Heart left ventricle (tissue), 16 donors: ENCODE measurements at places on chromosomes 1 and 21. TPM values are rescaled to one million over a fixed set of nuclear protein-coding genes. Genes with fewer than 3 reads are reported as not detected.

- H3K4me1 ChIP-seq = peaks cover 77% of the 10 kb centered on the region
- peak overlapping the region; percentile 56 for H3K4me3 ChIP-seq
- no peak for DNase-seq
Measured at GRCh38 chr1:161198194-161198896, 509 bp downstream of the ADAMTS4 start.

DNA sequence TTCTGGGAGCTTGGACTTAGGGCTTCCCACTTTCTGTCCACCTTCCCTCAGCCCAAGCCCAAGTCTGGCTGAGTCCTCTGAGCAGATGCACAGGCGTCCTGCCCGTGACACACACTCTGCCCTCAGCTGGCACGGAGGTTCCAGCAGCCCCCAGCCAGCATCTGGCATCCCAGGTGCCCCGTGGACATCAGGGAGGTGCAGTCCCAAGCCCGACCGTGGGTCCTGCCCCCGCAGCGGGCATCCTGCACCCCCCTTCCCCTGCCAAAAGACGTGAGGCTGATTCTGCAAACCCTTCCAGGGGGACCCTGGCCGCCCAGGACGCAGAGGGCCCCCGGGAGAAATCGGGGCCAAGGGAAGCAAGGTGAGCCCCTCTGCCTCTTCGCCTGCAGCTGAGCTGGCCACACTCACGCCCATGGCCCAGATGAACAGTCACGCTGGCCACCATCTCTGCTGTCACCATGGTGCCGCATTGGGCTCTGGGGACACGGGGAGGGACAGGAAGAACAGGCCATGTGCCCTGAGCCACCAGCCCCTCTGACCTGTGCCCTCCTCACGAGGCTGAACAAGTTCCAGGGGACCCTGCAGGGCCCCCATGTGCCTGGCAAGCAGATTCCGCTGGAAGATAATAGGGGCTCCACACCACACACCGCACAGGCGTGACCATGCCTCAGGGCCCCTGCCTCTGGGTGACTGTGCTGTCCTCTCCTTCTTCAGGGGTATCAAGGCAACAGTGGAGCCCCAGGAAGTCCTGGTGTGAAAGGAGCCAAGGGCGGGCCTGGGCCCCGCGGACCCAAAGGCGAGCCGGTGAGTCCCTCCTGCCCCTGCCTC lies 20.6 kb downstream of the COL6A2 start:
- no peaks in the 10 kb centered on the region for H3K4me1 ChIP-seq
- H3K36me3 ChIP-seq = peaks cover 66% of the 10 kb centered on the region
- no peak overlapping the region for H3K27ac ChIP-seq
- peak; percentile 31 for DNase-seq
- H3K4me3 ChIP-seq = no peak overlapping the region

- peak overlapping the region; percentile 96 for H3K27ac ChIP-seq
- H3K4me1 ChIP-seq = peaks cover 49% of the 10 kb centered on the region
- peak overlapping the region; percentile 81 for H3K4me3 ChIP-seq
- H3K27me3 ChIP-seq = no peaks in the 10 kb centered on the region
Measured at GRCh38 chr1:154407198-154408091, 2.3 kb downstream of the IL6R start.

DNA sequence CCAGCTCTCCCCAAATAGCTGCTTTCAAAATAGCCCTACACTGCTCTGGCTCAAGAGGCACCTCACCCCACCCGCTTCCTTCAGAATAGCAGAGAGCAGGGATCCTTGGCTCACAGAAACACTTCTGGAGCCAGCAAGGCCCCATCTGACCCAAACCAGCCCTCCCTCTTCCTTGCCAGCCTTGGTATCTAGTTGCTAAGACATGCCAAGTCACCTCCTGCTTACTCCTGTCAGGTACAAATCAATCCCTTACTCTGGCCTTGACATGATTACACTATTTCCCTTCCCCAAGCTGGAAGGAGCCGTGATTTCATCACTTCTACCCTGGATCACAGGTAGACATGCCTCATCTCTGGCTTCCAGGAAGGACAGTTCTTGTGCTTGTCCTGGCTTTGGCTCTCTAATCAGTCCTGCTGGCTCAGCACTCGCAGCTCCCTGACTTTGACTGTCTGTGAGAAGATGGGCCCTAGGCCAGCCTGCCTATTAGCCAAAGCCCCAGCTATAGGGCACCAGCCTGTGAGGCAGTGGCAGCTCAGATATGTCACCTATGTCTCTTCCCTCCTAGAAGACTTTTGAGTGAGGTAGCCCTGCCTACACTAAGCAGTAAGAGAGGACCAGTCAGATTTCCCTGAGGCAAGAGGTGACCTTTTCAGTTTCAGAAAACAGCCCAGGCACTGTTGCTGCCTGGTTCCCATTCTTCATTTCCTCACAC lies 8.9 kb upstream of the MUTYH start:
- peaks cover 21% of the 10 kb centered on the region for H3K36me3 ChIP-seq
- no peaks in the 10 kb centered on the region for H3K27me3 ChIP-seq
- peak overlapping the region; percentile 76 for H3K27ac ChIP-seq

DNA sequence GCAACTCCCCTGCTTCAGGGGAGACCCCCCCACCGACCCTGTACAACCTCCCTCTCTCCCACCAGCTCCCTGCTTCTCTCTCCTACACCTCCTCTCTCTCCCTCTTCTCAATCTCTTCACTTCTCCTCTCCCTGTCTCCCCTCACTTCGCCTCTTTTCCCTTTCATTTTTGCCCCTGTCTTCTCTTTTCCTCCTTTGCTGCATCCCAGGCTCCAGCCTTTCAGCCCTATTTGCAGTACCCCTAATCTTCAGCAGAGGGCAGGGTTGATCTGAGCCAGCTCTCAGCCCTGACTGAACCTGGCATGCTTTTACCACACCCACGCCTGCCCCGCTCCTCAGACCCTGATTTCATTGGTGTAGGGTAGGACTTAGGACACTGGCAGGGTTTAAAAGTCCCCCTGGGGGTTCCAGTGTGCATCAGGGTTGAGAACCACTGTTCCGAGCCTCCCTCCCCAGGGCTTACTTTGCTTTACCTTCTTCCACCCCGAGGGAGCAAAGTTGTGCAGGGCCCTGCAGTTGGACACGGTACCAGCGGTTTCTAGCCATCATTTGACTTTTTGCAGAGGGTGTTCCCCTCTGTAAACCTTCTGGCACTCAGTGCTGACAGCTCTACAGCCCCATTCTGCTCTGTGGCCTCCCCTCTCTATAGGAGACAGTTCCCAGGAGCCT lies 67.3 kb upstream of the CNTN2 start:
- H3K36me3 ChIP-seq = no peaks in the 10 kb centered on the region
- H3K4me1 ChIP-seq = no peaks in the 10 kb centered on the region
- H3K27ac ChIP-seq = no peak overlapping the region

- H3K27me3 ChIP-seq = no peaks in the 10 kb centered on the region
- H3K4me3 ChIP-seq = no peak overlapping the region
- H3K36me3 ChIP-seq = no peaks in the 10 kb centered on the region
- no peaks in the 10 kb centered on the region for H3K4me1 ChIP-seq
- H3K27ac ChIP-seq = no peak overlapping the region
Measured at GRCh38 chr1:204036882-204037655, 35.8 kb upstream of the SOX13 start.

DNA sequence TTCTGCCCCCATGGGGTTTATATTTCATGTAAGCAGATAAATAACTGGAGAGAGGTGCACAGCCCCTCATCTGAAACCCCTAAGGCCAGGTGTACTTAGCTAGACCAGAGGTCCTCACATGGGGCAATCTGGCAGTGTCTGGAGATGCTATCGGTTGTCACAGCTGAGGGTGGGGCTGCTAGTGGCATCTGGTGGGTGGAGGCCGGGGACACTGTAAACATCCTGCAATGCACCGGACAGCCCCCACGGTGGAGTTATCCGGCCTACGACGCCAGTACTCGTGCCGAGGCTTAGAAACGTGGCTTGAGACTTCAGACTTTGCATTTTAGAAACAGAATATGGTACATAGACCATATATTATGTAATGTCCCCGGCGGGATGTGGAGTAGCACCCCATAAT lies 186.5 kb upstream of the VAMP3 start:
- DNase-seq = no peak
- peaks cover 9% of the 10 kb centered on the region for H3K27me3 ChIP-seq
- H3K4me3 ChIP-seq = no peak overlapping the region
- H3K27ac ChIP-seq = no peak overlapping the region

DNA sequence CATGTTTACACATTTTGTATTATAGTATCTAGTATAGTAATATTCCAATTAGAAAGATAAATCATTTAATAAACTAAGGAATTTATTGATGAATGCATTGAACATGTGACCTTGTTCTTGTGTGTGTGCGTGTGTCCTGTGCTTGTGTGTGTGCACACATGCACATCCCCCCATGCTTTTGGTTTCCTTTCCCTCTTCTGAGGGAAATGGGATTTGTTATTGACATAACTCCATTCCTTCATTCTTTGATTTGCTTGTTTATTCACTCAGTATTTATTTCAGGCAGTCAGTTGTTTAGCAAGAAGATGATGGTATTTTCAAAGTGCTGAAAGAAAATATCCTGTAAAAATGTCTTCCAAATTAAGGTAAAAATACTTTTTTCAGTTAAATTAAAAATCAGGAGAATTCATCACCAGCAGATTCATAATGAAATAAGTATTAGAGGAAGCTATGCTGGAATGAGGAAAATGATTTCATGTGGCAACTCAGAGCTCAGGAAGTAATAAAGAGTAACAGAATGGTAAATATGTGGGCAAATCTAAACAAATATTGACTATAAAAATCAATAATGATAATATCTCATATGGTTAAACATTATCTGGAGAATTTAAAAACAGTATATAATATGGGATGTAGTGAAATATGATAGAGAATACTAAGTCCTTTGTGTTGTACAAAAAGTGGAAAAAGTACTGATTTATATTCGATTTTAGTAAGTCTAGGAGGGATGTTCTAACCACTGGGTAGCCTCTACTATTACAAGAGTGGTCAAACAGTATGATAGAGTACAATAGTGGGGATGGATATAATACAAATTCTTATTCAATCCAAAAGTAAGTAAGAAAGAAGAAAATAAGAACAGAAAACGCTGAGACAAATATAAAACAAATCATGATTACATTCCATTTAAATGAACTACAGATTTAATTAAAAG lies 35.2 kb upstream of the SIPA1L2 start:
- no peak overlapping the region for H3K4me3 ChIP-seq
- DNase-seq = no peak
- no peak overlapping the region for H3K27ac ChIP-seq
- no peaks in the 10 kb centered on the region for H3K27me3 ChIP-seq
- no peaks in the 10 kb centered on the region for H3K4me1 ChIP-seq

GRCh38 chr1:212188599-212189351 lies 96.4 kb upstream of the PPP2R5A start:
- H3K27ac ChIP-seq = peak overlapping the region; percentile 52
- H3K4me1 ChIP-seq = peaks cover 3% of the 10 kb centered on the region
- H3K36me3 ChIP-seq = no peaks in the 10 kb centered on the region

DNA sequence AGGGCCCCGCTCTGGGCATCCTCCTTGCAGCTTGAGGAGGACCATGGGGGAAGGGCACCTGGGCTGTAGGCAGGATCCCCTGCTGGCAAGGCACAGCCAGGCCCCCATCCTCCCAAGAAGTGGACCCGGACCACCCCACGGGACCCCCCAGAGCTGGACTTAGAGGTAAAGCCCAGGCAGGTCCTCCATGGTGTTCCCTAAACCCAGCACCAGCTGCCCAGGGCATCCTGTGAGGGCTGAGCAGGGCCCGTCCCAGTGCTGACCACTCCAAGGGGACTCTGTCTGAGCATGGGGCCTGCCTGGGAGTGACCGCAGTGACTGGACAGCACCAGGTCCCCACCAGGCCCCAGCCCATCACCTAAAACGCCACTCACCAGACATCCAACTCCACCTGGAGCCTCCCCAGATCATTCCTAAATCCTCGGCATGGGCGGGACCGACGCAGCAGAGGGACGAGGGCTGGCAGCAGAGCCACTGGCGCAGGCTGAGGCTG lies 21.3 kb downstream of the COL6A2 start:
- peaks cover 84% of the 10 kb centered on the region for H3K36me3 ChIP-seq
- H3K4me1 ChIP-seq = no peaks in the 10 kb centered on the region
- no peak overlapping the region for H3K27ac ChIP-seq
- no peak overlapping the region for H3K4me3 ChIP-seq

DNA sequence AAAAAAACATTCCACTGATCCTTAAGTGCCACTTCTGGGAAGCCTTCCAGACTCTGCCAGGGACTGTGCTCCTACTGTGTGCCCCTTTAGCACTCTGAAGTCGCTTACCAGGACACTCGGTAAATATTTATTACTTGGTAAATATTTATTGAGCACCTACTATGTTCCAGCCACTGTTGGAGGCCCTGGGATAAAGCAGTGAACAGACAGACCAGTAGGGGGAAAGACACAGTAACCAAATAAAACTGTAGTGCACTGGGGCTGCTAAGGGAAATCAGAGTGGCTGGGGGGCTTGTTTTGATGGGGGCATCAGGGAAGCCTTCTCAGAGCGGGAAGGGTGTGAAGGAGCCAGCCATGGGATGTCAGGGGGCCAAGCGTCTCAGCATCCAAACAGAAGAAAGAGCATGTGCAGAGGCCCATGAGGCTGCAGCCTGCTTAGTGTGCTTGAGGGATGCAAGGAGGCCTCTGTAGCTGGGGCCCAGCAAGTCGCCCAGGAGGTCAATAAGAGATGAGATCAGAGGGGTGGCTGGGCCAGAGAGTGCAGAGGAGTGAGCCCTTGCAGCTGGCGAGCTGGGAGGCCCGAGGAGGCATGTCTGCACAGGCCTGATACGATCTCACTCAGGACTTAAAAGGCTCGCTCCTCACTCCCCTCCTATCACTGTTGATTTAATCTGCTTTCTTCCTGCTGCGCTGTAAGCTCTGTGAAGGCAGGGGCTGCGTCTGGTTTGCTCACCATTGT lies 28.6 kb downstream of the KAZN start:
- no peaks in the 10 kb centered on the region for H3K27me3 ChIP-seq
- H3K4me3 ChIP-seq = no peak overlapping the region
- H3K27ac ChIP-seq = no peak overlapping the region
- H3K4me1 ChIP-seq = peaks cover 4% of the 10 kb centered on the region
- no peaks in the 10 kb centered on the region for H3K36me3 ChIP-seq
- DNase-seq = peak; percentile 77

DNA sequence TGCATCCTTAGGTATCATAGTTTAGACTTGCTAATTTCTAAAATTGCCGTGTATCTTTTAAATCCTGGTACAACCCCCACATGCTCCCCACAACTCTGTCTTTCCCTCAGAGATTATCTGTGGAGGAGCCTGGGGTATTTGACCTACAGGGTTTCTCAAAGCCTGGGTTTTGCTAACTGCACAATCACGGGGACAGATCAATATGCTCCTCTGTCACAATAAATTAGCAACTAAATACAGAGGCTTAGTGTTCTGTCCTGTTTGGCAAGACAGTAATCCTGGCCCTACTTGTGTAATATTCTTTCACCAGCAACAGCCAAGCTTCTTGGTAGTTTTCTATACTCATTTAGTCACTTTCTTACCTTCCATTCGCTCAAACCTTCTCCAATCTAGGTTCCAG lies 8.5 kb downstream of the ECHDC2 start:
- H3K36me3 ChIP-seq = peaks cover 21% of the 10 kb centered on the region
- H3K27ac ChIP-seq = no peak overlapping the region
- no peaks in the 10 kb centered on the region for H3K4me1 ChIP-seq
- DNase-seq = no peak

Gene NUDT4B
- total RNA-seq = 0.50 TPM

Gene RIPK4
- not detected for total RNA-seq

Gene TNFRSF25
- 7.0 TPM for total RNA-seq
